T-helper 2 cell treated with Interferon-gamma antibody and Interleukin-4, amounts not matched to agents 100 ng/mL and 5 ng/mL, for 36 hours (primary cell): ENCODE measurements at places on chromosomes 2 and 18. TPM values are rescaled to one million over a fixed set of nuclear protein-coding genes. Genes with fewer than 3 reads are reported as not detected.

RAX gene
- not detected in 2 replicates for total RNA-seq

C1QL2 gene
- not detected in 2 replicates for total RNA-seq

SNRPD1 gene
- 106 and 121 TPM in 2 replicates for total RNA-seq

TMEM200C gene
- total RNA-seq, result not detected in 2 replicates

SNTG2 gene
- total RNA-seq, result 0.57 TPM in 1 of 2 replicates, not detected in the other

DSEL gene
- 0.02 TPM in 1 of 2 replicates, not detected in the other for total RNA-seq

MPP4 gene
- not detected in 2 replicates for total RNA-seq

FAM168B gene
- 58.3 and 58.4 TPM in 2 replicates for total RNA-seq
